Non-pigmented ciliary epithelial cell (primary cell): ENCODE measurements at places on chromosomes 6 and 20.

- DNase-seq, result no peak
Measured at GRCh38 chr6:32181148-32181702, 2.8 kb downstream of the AGER start.

DNA sequence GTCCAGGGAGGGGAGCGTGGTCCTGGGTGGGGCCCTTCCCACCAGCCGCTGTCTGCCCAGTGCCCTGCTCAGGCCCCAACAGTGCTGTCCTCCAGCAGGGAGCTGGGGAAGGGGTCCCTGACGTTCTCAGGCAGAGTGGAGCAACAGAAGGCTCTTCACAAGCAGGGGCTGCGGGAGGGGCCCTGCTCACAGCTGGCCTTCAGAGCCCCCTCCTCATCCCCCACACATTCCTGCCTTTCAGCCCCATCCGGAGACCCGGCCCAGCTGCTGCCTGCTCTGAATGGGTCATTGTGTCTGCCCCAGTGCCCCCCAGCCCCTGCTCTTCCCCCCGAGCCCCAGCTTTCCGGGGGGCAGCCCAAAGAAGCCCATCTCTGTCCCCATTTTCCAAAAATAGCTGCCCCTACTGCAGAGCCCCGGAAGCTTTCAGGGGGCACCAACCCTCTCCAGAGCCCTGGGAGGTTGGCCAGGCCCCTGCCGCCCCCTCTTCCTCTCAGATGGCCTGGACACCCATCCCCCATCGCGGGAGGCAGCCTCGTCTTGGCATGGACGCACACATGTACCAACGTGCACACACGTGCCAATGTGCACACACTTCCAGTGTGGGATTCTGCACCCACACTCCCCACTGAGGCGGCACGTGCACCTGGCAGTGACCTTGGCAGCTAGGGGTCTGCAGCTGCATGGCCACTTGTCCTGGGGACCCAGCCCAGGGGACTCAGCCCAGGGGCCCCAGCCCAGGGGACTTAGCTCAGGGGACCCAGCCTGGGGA, 3.7 kb downstream of the COL20A1 start:
- DNase-seq, result no peak

- no peak for DNase-seq
Measured at GRCh38 chr20:48619126-48620101, 208.4 kb downstream of the PREX1 start.

GRCh38 chr6:41759106-41759904, 12.1 kb upstream of the PGC start:
- DNase-seq, result no peak

- DNase-seq, result no peak
Measured at GRCh38 chr20:63766695-63767426, 27.3 kb downstream of the SLC2A4RG start.

GRCh38 chr6:11650025-11650696, 112.6 kb downstream of the TMEM170B start:
- peak; percentile 69 for DNase-seq

DNA sequence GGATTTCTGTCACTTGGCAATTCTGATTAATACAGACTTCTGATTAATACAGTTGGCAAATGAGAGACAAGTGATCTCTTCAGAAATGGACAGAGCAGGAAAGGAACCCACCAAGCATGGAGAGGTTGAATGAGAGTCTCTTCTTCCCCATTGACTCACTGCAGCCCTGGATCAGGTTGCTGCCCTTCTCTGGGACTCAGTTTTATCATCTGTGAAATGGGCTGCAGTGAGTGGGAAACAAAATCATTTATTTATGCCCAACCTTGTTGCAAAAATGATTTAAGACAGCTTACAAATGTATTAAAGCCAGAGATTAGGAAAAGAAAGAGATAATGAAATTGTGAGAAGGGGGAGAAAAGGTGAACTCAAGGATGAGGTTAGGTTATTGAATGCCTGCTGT, 20.8 kb upstream of the RSPO4 start:
- no peak for DNase-seq

GRCh38 chr6:63307581-63308246, 12.1 kb downstream of the LGSN start:
- peak; percentile 8 for DNase-seq

GRCh38 chr20:24734139-24734538, 214.9 kb upstream of the CST7 start:
- DNase-seq, result no peak

DNA sequence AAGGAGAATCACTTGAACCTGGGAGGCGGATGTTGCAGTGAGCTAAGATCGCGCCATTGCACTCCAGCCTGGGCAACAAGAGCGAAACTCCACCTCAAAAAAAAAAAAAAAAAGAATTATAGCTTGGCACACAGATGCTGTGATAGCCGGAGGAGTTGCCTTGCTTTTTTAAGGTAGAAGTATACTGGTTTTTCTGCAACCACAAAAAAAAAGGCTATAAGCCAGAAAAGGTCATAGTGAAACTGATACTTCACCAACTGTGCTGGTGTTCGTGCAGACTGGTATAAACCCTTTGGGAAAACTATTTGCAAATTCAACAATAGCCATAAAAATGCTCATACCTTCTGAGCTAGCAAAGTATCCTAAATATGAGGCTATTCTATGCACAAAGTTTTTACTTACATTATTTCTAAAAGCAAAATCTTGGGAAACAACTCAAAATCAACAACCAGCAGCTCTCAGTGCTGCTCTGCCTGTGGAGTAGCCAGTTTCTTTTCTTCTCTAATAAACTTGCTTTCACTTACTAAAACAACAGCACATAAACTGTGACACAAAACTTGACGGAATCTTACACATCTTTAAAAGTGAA, 44.0 kb downstream of the B4GALT5 start:
- DNase-seq, result no peak

GRCh38 chr6:113018351-113019151, 671.4 kb downstream of the RFPL4B start:
- DNase-seq, result peak; percentile 72

DNA sequence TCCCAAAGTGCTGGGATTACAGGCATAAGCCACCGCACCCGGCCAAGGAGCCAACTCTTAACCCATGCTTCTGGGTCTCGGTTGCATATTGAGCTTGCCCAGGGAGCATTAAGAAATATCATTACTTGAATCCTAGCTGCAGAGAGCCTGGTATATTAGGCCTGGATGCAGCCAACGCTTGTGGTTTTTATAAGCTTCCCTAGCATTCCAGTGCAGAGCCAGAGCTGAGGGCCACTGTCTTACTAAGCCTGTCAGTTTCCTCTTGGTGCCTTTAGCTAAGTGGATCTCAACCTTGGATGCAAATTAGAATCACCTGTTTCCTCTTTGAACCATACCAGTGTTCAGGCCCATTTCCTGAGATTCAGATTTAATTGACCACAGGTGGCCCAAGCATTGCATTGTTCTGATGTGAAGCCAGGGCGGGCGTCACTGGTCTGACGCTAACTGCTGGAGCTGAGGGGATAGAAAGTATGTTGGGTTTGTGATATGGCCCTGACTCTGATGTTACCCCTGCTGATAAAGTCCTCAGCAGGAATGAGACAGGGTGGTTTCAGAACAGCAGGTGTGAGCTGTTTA, 76.3 kb downstream of the BTBD3 start:
- DNase-seq, result no peak

DNA sequence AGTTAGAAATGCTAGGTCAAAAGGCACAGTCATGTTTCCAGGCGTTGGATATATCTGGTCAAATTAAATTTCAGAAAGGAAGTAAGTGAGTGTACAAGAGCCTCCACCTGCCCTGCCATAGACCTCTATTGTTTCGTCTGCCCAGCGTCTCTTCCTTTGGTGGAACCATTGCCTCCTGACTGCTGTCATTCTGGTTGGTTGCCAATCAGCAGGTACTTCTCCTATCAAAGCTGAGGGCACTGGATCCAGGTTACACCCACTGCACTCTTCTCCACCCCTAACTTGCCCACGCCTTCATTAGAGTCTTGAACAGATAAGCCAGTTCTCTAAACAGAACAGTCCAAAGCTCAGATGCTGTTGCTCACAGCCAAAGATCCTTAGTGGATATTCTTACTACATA, 2.6 kb upstream of the WFDC5 start:
- DNase-seq, result no peak

GRCh38 chr6:20365456-20365855, 36.2 kb upstream of the E2F3 start:
- DNase-seq, result no peak

GRCh38 chr6:136089876-136090275, 160.2 kb downstream of the MTFR2 start:
- no peak for DNase-seq

DNA sequence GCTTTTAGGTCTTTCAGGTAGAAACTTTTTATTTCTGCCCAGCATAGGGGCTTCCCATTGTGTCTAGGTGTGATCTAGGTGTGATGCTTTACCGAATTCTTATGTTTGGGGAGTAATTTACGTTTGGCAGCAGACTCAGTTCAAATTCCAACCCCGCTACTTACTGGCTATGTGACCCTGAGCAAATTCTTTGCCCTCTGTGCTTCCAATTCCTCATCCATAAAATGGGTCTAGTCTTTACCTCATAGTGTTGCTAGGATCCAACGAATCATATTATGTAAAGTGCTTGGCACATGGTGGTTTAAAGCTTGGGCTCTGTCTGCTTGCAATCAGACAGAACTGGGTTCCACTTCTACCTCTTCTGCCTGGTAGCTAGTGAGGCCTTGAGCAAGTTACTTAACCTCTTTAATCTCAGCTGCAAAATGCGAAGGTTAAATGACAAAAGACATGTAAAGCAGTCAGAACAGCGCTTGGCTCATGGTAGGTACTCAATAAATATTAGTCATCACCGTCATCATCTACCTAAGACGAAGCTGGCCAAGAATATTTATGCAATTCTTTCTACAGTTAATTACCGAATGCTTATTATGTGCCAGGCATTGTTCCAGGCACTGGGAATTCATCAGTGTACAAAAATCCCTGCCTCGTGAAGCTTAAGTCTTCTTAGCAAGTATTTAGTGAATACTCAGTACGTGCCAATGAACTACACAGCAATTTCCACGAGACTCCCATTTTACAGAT, 1.0 kb downstream of the NSFL1C start:
- no peak for DNase-seq

GRCh38 chr6:130215526-130215925, 7.2 kb downstream of the SAMD3 start:
- no peak for DNase-seq

GRCh38 chr6:22708469-22708868, 139.1 kb downstream of the HDGFL1 start:
- DNase-seq, result no peak

- no peak for DNase-seq
Measured at GRCh38 chr6:16045238-16045637, 83.6 kb upstream of the MYLIP start.

DNA sequence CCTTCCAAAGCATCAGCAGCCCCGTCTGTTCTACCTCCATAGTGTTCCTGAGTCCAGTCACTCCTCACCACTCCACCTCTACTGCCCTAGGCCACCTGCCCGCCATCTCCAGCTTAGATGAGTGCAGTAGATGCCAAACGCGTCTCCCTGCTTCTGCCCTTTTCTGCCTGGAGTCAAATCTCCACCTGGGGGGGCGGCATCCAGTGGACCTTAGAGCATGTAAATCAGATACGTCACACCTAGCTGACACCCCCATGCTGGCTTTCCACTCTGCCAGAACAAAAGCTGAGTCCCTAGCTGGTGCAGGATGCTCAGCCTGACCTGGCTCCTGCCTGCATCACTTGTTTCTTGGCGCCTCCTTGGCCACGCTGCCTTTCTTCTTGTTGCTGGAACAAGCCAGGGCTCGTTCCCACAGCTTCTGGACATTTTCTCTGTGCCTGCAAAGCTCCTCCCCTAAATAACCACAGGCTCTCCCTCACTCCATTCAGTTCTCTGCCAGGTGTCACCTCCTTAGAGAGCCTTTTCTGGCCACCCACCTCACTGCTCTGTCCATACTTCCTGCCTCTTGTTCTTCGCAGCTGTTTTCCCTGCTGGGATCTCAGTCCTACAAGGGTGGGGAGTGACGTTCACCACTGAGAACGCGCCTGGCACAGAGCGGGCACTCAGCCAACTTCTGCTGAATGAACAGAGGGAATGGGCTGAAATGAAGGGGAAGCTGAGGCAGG, 5.8 kb downstream of the DDR1 start:
- DNase-seq, result no peak

DNA sequence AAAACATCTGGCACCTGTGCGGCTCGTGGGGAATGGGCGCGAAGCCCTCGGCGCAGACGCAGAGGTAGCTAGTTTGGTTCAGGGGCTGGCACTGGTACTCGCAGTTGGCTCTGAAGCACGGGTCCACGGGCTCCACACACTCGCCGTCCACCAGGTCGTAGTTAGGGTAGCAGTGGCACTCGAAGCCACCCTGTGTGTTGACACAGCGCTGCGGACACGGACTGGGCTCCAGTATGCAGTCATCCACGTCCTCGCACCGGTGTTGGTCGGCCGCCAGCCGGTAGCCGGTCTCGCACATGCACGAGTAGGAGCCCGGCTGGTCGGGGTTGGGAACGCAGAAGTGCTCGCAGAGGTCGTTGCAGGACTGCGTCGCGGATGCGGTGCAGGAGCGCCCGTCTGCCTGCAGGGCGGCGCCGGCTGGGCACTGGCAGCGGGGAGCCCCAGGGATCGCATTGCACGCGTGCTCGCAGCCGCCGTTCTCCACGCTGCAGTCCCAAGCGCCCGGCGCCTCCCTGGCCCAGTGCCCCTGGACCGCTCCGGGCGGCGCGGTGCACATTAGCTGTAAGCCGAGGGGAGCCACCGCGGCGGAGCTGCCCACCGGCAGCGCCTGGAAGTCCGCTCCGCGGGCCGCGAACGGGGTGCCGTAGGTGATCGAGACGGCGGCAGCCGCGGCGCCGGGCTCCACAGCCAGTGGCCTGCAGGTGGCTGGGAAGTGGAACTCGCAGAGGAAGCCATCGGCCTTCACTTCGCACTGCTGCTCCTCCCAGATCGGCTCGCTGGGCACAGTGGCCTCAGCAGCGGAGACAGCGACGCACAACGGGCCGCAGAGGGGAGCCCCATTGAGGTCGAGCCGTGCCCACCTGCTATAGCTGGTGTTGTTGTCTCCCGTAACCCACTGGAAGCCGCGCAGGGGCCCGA, 930 bp downstream of the THBD start:
- no peak for DNase-seq

DNA sequence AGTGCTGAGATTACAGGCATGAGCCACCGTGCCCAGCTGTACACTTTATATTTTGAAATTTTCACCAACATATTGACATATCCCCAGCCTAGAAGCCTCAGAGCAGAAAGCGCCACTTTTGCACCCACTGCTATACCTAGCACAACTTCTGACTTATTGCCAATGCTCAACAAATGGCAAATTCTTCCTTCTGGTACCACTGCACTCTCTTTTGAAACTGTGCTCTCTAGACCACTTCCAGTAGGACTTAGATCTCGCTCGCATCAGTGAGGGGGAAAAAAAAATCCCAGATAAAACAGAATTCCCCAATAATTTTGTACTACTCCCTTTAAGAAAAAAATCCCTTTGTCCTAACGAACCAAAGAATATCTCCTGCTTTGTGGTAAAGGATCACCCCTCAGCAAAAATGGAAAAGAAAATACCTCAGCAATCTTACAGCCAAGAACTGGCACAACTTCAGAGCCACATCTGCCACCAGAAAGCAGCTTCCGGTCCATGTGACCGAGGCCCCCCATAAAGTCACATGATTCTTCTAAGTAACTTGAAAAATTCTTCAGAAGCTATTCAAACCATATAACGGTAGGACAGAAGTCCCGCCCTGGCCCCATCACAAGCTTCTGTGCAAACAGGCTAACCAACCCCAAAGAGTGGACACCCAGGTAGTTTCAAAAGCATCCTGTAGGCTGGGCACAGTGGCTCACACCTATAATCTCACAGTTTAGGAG, 18.5 kb upstream of the IL17F start:
- no peak for DNase-seq

- no peak for DNase-seq
Measured at GRCh38 chr6:43764772-43765171, 5.2 kb upstream of the VEGFA start.

- no peak for DNase-seq
Measured at GRCh38 chr6:162485464-162485863, 242.1 kb downstream of the PRKN start.

- no peak for DNase-seq
Measured at GRCh38 chr6:156857573-156857972, 80.4 kb downstream of the ARID1B start.
